ENCODE measurements at places on chromosomes 11 and 22.
A peak's percentile ranks its signal among the peaks of the same experiment; 100 is the strongest.

GRCh38 chr22:25368271-25368670, 148.8 kb downstream of the CRYBB2 start:
- DNase-seq = no peak

DNA sequence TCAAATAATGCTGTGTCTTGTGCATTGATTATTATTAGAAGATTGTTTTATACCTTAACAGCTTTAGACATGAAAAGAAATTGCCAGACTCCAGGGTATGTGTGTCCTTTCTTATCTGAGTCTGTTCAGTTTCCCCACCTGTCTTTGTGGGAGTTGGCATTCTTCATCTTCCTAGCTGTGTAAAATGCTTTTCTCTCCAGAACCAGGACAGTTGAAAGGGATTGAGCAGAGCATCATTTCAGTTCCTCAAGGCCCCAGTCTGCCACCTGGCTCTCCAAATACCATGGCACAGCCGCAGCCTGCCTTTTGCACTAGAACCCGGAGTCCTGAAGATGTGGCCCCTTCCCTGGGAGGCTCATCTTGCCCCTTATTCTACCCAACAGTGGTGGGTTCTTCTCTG, 851.9 kb downstream of the NTM start:
- DNase-seq = no peak

- DNase-seq = peak; percentile 22
These were observed 81.5 kb upstream of the TP53AIP1 start for GRCh38 chr11:129023968-129024676.

- no peak for DNase-seq
These were observed 50.2 kb downstream of the EHF start for GRCh38 chr11:34671117-34671516.

DNA sequence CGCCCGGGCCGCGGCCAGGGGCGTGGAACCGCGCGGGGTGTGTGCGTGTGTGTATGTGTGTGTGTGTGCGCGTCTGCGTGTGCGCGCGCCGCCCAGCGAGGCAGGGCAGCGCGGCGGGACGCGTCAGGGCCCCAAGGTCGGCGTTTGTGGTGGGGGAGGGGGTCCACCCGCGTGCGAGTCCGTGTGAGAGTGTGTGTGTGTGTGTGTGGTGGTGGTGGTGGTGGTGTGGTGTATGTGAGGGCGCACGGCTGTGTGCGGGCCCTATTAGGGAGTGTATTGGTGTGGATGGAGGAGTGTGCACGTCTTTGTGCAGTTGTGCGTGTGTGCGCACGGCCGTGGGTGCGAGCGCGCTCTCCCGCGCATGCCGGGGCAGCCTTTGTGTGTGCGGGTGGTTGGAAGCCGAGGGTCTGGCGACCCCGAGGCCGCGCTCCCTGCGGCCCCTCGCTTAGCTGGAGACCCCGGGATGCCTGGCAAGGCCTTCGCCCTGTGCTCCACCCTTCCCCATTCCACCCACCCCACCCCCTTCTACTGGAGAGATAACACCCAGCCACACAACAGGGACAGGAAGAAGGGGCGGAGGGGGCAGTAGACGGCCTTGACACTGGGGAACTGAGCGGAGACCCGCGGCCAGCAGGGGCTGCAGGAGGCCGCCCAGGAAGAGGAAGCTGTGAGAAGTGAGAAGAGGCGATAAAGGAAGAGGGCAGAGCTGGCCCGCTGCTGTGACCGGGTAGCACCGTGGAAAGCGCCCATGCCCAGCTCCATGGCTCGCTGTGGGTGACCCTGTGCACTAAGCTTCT, 528 bp upstream of the ARRB1 start:
- DNase-seq = peak; percentile 58

GRCh38 chr22:29004647-29005371, 56.8 kb downstream of the C22orf31 start:
- no peak for DNase-seq

- no peak for DNase-seq
These were observed 28.9 kb upstream of the GAL start for GRCh38 chr11:68655406-68655805.

GRCh38 chr22:38292694-38293093, 19.9 kb upstream of the TMEM184B start:
- DNase-seq = no peak

GRCh38 chr11:105219269-105219668, 79.7 kb upstream of the CARD18 start:
- DNase-seq = no peak

DNA sequence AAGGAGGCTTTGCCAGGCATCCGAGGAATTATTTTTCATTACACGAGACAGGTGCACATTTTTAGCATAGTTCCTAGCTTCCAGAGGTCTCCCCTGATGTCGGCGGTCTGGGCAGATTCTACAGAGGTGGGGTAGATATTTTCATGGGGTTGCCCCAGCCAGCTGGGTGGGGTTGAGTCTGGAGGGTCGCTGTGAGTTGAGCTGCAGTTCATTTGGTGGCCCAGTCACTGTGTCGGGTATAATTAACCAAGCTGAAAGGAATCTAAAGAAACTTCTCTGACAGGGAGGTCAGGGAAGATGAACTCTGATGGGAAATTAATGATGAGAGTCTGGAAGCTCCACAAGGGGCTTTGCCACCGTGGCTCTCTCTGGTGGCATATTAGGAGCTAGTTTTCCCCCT, 233.7 kb upstream of the NAV2 start:
- DNase-seq = no peak

- no peak for DNase-seq
These were observed 11.6 kb downstream of the SCGB1A1 start for GRCh38 chr11:62430425-62430824.

DNA sequence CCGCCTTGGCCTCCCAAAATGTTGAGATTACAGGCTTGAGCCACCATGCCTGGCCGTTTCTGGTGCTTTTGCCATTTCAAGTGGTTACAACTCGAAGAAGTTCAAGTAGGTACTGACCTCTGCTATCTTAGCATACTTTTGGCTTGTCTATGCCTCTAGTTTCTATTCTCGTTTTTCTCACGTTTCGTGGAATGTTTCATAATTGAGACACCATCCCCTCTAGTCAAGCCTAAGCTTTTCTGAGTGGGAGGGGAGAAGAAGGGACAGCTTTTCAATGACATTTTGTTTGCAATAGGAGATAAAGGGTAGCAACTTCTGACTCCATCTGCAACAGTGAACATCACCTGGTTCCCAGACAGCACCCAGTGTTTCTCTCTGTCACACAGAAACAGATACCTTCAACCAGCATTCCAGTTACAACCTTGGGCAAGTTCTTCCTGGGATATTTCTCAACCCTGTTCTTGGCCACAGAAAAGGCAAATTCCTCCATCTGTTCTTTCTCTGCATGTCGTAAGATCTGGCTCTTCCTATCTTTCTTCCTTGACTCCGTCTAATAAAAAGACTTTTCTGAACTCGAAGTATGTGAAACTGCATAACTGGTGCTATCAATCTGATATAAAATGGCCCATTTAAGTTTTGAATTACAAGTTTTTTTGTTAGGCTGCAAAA, 25.5 kb downstream of the DDI1 start:
- DNase-seq = no peak

- DNase-seq = no peak
These were observed 883 bp upstream of the HMOX1 start for GRCh38 chr22:35380013-35380412.

- no peak for DNase-seq
These were observed 392.3 kb downstream of the MN1 start for GRCh38 chr22:27409299-27409698.

- DNase-seq = no peak
These were observed 5.5 kb downstream of the MRGPRX2 start for GRCh38 chr11:19055016-19055415.

GRCh38 chr22:35021161-35021560, 44.8 kb upstream of the ISX start:
- DNase-seq = no peak

GRCh38 chr11:61138935-61139334, 22.3 kb downstream of the VPS37C start:
- no peak for DNase-seq

- no peak for DNase-seq
These were observed 9.6 kb upstream of the TPST2 start for GRCh38 chr22:26599505-26599904.

- no peak for DNase-seq
These were observed 883.9 kb downstream of the BRD1 start for GRCh38 chr22:48943567-48944432.

- no peak for DNase-seq
These were observed 79.0 kb upstream of the SHISAL1 start for GRCh38 chr22:44391481-44392445.

- no peak for DNase-seq
These were observed 9.8 kb downstream of the SLC15A3 start for GRCh38 chr11:60942219-60942618.

DNA sequence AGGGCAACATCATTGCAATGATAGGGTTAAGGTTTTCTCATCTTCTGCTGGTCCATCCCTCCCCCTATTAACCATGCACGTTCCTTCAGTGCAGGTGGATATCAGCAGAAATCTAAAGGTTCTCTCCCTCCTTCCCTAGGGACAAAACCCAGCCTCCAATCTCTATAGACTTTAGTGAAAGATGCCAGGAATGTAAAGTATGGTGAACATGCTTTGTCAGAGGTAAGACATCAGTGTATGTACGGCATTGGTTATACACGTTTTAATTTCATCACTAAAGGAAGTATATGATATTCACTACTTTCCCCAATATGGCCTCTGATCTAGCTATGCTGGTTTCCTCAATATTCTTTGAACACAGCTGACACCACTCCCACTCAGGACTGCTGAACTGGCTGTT, 81.2 kb upstream of the LDLRAD3 start:
- DNase-seq = no peak

DNA sequence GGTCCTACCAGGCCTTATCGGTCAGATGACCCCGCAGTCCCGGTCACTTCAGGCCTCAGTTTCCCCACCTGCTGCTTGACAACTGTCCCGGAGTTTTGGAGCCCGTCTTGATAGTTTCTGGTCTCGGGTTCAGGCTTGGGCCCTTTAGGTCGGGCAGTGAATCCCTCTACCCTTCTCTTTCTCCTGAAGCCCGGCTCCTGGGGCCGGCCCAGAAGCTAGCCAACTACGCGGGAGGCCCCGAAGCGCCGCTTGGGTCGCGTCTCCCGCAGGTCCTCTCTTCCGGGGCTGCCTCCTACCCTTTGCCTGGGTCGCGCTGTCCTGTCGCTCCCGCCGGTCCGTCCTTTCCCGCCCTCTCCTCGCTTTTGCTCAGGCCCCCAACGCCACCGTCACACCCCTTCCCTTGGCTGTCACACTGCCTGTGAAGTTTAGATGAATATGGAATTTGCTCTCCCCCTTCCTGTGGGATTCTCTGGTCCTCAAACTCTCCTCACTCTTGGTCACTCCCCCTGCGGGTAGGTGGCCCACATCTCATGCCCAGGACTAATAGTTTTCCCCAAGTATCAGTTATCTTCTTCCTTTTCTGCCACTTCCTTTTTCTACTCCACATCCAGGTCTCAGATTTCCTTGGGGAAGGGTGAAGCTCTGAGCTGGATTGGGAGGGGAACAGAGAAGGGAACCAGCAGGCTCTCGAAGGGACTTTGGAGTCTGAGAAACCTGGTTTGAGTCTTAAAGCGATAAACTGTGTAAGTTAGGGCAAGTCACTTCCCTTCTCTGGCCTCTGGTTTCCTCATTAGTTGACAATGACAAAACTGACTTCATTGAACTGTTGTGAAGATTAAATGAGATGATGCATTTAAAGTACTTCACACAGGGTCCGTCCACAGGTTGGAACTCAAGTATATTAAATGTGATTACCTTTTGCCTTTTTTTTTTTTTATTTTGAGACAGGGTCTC, 790 bp downstream of the RAB1B start:
- no peak for DNase-seq

DNA sequence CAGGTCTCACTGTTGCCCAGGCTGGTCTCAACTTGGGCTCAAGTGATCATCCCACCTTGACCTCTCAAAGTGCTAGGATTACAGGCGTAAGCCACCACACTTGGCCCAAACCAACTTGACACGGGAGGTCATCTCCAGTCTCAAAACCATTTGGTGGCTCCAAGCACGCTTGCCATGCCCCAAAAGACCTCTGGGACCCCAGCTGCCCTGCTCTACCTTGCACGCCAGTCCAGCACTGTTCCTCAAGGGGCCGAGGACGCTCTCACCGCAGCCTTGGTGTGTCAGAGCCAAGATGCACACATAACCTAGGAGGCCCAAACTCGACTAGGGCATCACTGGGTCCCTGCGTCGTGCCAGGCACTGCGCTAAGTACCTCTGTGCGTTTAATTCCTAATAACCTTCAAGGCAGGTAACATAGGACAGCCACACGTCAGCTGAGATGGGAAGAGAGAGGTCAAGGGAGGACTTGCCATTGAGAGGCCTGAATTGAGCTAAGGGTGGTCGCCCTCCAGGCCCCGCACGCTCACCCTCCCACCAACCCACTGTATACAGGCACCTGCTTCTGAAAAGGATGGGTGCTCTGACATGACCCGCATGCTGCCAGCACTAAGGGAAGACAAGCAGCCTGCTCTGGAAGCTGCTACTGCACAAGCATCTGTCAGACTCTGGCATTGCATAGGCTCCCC, 4.6 kb upstream of the GAS2L1 start:
- no peak for DNase-seq

DNA sequence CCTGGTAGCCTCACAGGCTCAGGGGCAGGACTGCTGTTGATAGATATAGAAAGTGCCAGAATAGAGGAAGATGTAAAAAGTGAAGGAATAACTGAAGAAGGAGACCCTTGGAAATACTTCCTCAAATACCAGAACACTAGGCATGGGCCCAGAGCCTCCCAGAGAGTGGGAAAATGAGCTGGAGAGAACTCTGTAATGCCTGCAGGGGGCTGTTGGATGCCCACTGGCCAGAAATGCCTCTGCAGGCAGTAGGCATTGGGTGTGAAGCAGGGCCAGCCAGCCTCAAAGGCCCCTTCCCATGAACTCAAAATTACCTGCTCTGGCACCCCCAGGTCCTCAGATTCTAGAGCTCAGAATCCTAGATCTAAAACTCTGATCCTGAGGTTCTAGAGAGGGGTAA, 15.1 kb downstream of the P2RY2 start:
- DNase-seq = no peak

DNA sequence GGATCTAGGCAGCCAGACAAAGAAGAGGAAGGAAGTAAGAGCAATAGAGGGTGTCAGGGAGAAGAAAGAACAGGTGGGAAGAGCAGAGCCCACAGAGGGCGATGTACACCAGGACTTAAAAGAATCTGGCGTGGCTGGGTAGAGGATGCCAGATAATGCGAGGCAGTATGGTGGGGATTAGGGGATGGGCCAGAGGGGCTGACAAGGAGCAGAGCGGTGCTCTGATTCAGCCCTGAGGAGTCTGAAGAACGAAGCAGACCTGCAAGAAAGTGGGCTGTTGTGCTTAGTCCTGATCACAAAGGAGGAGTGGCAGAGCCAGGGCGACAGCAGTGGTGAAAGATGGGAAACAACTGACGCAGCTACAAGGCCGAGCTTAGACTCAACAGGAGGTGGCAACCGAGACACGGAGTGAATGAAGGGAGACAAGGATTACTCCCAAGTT, 163.7 kb downstream of the LARGE1 start:
- DNase-seq = no peak

DNA sequence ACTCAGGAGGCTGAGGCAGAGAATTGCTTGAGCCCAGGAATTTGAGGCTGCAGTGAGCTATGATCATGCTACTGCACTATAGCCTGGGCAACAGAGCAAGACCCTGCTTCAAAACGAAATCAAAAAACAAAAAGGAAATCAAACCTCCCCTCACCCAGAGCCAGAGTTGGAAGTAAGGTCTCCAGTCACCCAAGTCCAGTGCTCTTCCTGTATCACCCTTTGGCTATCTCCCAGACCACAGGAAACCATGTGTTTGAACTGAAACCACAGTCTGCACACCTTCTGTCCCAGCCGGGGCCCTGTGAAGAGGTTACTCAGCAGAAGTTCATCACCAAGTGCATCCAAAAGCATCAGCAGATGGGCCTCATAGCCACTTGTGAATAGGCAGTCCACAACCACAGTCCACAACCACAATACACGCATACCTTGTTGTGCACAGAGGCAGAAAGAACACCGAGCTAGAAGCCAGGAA, 4.6 kb downstream of the MYH9 start:
- no peak for DNase-seq

GRCh38 chr11:128928400-128928799, 14.3 kb downstream of the TP53AIP1 start:
- DNase-seq = peak; percentile 53

Data from T-helper 2 cell (primary cell).